ENCODE measurements at places on chromosomes 12 and 14. TPM values are rescaled to one million over a fixed set of nuclear protein-coding genes. Genes with fewer than 3 reads are reported as not detected.

DNA sequence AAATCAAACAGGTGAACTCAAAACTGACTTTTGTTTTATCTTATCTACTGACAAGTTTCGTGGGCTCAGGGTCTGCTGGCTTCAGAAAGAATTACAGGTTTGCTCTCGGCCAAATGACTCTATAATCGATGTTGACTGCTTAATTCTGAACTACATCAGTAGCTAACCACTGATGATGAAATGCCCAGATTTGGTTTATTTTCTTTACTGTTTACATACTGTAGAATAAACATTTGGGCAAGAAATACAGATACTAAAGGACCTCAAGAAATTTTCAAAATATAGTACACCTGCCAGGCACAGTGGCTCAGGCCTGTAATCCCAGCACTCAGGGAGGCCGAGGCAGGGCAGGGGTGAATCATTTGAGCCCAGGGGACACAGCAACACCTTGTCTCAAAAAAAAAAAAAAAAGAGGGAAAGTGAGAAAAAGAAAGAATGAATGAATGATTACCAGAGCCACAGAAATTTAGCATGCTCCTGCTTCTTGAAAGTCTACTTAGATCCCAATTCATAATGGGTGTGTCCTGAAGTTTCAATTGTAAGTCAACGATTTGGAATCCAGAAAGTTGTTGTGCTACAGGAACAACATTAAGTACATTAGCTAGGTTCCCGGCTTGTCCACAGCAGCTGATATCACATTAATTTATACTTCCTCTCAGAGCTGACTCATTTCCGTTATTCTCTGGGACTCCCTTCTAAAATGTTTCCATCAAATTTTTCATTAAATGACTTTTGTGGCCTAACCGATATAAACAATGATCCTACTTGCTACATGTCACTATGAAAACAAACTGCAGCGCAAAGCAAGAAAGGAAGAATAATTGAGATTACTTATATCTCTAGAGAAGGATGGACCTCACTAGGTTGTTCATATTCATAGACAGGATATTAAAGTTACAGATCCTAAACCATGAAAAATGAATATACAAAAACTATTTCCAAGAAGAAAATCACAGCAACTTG is 134.3 kb downstream of the MED13L start:
- peak overlapping the region; percentile 79 for H3K27ac ChIP-seq
- peak overlapping the region; percentile 52 for H3K4me3 ChIP-seq
- H3K4me1 ChIP-seq = peaks cover 64% of the 10 kb centered on the region
- no peaks in the 10 kb centered on the region for H3K27me3 ChIP-seq
- DNase-seq = peak; percentile 83

- H3K4me1 ChIP-seq = peaks cover 25% of the 10 kb centered on the region
- H3K27ac ChIP-seq = peak overlapping the region; percentile 14
- H3K36me3 ChIP-seq = peaks cover 59% of the 10 kb centered on the region
- no peaks in the 10 kb centered on the region for H3K27me3 ChIP-seq
- no peak for DNase-seq
These were observed 10.4 kb upstream of the EID3 start for GRCh38 chr12:104292872-104293794.

Gene RNASE4
- total RNA-seq = 35.9 TPM

- H3K36me3 ChIP-seq = peaks cover 27% of the 10 kb centered on the region
- H3K4me3 ChIP-seq = peak overlapping the region; percentile 99
- peaks cover 37% of the 10 kb centered on the region for H3K4me1 ChIP-seq
- H3K27ac ChIP-seq = peak overlapping the region; percentile 51
- no peaks in the 10 kb centered on the region for H3K27me3 ChIP-seq
These were observed 365 bp upstream of the TPI1 start for GRCh38 chr12:6866920-6867412.

Gene TAOK3
- total RNA-seq = 30.0 TPM

Gene PLCZ1
- not detected for total RNA-seq

Gene E2F7
- total RNA-seq = 2.5 TPM

GRCh38 chr12:48265777-48266176 is 62.7 kb upstream of the OR10AD1 start:
- H3K4me1 ChIP-seq = no peaks in the 10 kb centered on the region
- H3K36me3 ChIP-seq = no peaks in the 10 kb centered on the region
- H3K27ac ChIP-seq = no peak overlapping the region
- peaks cover 12% of the 10 kb centered on the region for H3K27me3 ChIP-seq
- no peak overlapping the region for H3K4me3 ChIP-seq
- no peak for DNase-seq

Gene ERBB3
- 3.3 TPM for total RNA-seq

DNA sequence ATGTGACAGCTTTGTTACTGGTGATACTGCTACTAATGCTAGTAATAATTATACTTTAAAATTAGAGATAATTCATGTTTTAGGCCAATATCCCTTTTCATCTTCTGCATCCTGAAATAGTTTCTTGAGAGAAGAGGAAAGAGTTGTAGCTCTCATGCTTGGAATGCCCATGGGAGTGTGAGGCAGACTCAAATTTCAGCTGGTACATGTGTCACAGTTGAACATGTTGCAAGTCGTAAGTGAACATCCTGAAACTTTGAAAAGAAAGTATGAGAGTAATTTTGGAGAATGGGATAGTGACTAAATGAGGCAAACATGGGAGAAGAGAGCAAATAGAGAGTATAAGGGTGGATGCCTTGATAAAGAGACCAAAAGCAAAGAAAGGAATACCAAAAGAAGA is 168.0 kb downstream of the TMTC3 start:
- peak overlapping the region; percentile 99 for H3K27ac ChIP-seq
- peaks cover 57% of the 10 kb centered on the region for H3K4me1 ChIP-seq
- H3K27me3 ChIP-seq = no peaks in the 10 kb centered on the region
- H3K4me3 ChIP-seq = peak overlapping the region; percentile 5
- no peaks in the 10 kb centered on the region for H3K36me3 ChIP-seq

GRCh38 chr14:23147676-23148075 is 28.6 kb upstream of the CEBPE start:
- peak; percentile 64 for DNase-seq
- H3K36me3 ChIP-seq = no peaks in the 10 kb centered on the region
- H3K27me3 ChIP-seq = no peaks in the 10 kb centered on the region
- no peak overlapping the region for H3K27ac ChIP-seq
- no peak overlapping the region for H3K4me3 ChIP-seq
- H3K4me1 ChIP-seq = peaks cover 7% of the 10 kb centered on the region

DNA sequence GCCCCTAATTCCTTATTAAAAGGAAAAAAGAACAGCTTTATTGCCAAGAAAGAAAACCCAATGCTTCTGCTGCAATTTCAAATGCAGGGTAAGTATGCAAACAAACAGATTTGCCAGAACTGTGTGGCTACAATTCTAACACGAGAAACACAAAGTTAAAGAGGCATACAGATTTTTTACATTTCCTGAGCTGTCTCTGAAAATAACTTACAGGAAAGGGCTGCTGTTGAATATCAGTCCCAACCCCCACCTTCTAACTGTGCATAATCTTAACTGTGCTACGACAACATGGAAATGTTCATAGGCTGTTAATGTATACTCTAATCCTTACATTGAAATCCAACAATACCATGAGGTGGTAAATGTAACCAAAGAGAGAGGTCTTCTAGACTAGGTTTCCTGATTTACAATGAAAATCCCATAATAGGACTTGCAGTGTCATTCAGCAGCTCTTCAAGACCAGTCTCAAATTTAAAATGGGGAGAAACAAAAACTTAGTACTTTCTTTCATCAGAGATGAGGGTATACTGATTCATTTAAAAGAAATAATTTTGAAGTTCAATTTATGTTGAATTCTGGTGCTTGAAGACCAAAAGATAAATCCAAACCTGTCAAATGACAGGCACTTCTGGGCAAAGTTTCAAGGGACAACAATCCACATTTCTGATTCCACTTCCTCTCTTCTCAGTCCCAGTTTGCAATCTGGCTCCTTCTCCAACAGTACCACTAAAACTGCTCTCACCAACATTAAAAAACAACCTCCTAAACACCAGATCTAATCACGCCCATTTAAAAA is 14.4 kb downstream of the FGD6 start:
- no peaks in the 10 kb centered on the region for H3K36me3 ChIP-seq
- peak; percentile 50 for DNase-seq
- H3K4me1 ChIP-seq = peaks cover 64% of the 10 kb centered on the region
- H3K27ac ChIP-seq = peak overlapping the region; percentile 93
- H3K4me3 ChIP-seq = peak overlapping the region; percentile 13
- no peaks in the 10 kb centered on the region for H3K27me3 ChIP-seq

DNA sequence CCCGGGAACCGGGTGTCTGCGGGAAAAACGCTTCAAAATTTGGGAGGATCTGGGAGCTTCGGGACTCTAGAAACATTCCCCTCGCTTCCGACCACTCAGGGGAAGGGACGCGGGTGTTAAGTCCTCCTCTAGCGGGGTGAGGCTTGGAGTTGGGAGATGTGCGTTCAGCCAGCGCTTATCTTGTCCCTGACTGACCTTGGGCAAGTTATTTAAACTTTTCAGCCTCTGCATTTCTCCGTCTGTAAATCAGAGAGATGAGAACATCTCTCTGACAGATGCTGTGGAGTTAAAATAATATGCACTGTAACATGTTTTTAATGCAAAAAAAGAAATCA is 76.9 kb upstream of the ANO4 start:
- H3K27me3 ChIP-seq = no peaks in the 10 kb centered on the region
- peak; percentile 52 for DNase-seq

Gene COCH
- not detected for total RNA-seq

- DNase-seq = peak; percentile 72
- no peaks in the 10 kb centered on the region for H3K36me3 ChIP-seq
- H3K4me3 ChIP-seq = no peak overlapping the region
- H3K27ac ChIP-seq = no peak overlapping the region
- peaks cover 26% of the 10 kb centered on the region for H3K27me3 ChIP-seq
- no peaks in the 10 kb centered on the region for H3K4me1 ChIP-seq
These were observed 42.5 kb upstream of the BCAT1 start for GRCh38 chr12:24991209-24992049.

DNA sequence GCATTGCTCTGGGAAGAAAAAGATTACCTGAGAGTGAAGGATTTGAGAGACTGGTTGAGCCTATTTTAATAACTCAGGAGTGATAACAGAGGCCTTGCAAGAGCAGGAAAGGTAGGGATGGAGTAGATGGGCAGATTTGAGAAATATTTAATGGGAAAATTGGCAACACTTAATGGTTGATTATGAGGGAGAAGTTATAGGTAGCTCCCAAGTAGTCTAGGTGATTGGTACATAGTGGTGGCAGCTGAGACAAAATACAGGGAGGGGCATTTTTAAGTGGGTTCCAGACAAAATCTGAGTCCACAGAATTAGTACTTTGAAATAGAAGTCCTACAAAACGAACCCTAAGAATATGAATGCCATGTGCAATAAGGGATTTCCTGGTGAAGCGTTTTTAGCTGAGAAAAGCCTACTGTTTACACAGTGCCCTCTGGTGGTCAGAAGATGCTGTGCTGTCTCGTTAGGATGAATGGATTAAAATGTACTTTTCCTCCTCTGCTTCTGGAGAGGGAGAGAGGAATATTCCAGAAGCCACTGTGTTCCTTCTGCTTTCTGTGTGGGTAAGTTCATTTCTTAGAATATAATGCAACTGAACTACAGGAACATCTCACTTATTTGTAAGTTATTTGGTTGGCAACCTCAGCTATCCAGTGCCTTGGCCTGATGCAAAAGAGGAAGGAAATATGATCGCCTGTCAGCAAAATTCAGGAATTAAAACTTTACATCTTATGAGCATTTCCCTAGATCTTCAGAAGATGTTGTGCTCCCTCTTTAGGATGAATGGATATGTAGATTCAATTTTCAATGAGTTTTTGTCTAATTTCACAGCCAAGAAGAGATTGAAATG is 6.5 kb downstream of the ZBTB1 start:
- no peaks in the 10 kb centered on the region for H3K36me3 ChIP-seq
- peak; percentile 81 for DNase-seq
- peaks cover 68% of the 10 kb centered on the region for H3K4me1 ChIP-seq

DNA sequence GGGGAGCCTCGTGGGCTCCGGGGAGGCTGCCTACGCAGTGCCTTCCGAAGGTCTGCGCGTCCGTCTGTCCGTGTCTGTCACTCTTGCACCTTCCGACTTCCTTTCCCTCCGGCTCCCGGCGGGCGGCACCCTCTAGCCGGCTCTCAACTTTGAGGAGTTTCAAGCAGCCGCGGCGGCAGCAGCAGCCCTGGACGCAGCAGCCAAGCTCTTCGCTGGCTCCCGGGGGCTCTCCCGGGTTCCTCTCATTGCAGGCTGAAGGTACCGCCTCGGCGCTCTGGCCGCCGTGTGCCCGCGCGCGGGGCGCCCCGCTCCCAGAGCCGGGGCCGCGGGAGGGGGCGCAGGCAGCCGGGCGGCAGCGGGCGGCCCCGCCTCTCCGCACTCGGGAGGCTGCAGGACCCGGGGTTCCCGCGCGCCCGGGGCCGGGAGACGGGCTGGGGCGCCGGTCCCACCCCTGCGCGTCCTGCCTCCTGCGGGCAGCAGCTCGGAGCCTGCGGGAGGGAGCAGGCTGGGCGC is at the start of the genes AMIGO2 and PCED1B:
AMIGO2 (minus strand) TSS at position 492 of the 513 bp plus-strand sequence. CDS start 957 bp downstream, outside the sequence.
PCED1B (plus strand) TSS at position 154 of the 513 bp plus-strand sequence. CDS start 155,443 bp downstream, outside the sequence.
- no peaks in the 10 kb centered on the region for H3K27me3 ChIP-seq
- peak within 1 kb of the TSS; percentile 74 for H3K27ac ChIP-seq
- H3K4me1 ChIP-seq = peaks cover 44% of the 10 kb centered on the region
- no peaks in the 10 kb centered on the region for H3K36me3 ChIP-seq
- H3K4me3 ChIP-seq = peak within 1 kb of the TSS; percentile 84

DNA sequence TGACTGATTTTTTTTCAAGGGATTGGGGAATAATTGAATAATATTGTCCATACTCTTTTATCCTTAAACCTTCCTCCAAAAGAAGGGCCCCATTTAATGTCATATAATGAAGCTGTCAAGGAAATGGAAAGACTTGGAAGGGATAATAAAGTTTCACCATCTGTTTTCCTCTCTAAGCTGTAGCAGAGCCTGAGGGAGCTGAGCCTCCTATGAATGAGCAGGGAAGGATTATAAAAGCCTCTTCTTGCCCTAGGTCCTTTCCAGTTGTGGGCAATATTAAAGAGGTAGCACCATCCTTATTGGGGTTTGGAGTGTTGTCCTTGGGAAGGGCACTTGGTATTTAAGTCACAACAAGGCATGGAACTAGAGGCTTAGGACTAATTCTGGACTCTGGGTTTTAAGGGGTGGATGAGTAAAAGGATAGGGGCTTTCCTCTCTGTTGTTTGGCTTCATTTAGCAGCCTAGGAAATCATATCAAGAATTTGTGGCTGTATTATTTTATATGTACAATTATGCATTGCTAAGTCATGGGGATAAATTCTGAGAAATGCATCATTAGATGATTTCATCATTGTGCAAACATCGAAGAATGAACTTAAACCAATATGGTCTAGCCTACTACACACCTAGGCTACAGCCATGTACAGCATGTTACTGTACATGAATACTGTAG is 408.5 kb upstream of the DCN start:
- DNase-seq = no peak
- H3K27ac ChIP-seq = no peak overlapping the region
- H3K4me1 ChIP-seq = no peaks in the 10 kb centered on the region
- no peak overlapping the region for H3K4me3 ChIP-seq
- no peaks in the 10 kb centered on the region for H3K27me3 ChIP-seq

Gene SLC17A8
- total RNA-seq = not detected

DNA sequence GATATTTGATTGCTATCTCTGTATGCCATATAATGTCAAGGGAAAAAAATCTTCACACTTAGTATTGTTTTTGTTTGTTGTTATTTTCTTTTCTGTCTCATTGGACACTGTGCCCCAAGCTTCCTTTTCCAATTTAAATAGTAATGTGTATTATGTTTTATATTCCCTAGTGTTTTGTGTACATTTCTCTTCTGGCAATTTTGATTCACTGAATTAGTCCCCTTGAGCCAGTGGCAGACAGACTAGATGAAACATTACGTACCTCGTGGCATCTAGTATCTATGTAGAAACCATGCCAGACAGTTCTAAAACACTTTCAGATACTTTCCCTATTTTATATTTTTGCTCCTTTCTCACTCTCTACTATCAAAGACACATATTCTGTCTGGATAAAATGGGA is at the start of gene OR6C1:
OR6C1 (plus strand) TSS at position 301 of the 400 bp plus-strand sequence. CDS start 6,257 bp downstream, outside the sequence.
- DNase-seq = no peak
- H3K27ac ChIP-seq = no peak within 1 kb of the TSS
- H3K4me3 ChIP-seq = no peak within 1 kb of the TSS
- no peaks in the 10 kb centered on the region for H3K4me1 ChIP-seq
